ENCODE measurements at places on chromosomes 13 and 19.

DNA sequence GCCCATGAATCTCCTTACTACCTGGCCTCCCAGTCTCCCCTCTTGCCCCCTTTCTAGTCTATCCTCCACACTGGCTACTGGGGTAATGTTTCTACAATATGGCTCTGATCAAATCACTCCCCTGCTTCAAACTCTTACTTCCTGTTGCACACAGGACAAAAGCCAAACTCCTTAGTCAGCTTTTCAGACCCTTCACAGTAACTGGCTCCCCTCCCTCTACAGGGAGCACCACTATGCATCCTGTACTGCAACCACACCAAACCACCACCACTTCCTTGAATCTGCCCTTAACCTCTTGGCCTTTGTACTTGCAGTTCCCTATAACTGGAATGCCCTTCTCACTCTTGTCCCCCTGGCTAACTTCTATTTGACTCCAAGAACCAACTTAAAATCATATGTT, 32.2 kb downstream of the DEDD2 start:
- DNase-seq: no peak

DNA sequence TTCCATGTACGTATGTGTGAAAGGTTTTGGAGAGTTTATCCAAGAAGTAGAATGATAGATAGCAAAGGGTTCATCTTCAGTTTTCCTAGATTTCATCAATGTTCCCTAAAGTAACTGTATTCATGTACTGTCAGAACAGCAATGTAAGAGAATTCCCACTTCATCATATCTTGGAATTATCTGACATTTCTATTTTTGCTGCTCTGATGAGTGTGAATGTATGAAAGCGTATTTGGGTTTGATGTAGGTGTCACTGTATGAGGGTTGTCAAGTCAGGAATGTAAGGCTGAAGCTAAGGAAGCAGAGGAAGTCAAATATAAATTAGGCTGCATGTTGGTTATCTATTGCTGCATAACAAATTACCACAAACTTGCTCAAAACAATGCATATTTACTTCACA, 7.2 kb upstream of the KATNAL1 start:
- DNase-seq: no peak

DNA sequence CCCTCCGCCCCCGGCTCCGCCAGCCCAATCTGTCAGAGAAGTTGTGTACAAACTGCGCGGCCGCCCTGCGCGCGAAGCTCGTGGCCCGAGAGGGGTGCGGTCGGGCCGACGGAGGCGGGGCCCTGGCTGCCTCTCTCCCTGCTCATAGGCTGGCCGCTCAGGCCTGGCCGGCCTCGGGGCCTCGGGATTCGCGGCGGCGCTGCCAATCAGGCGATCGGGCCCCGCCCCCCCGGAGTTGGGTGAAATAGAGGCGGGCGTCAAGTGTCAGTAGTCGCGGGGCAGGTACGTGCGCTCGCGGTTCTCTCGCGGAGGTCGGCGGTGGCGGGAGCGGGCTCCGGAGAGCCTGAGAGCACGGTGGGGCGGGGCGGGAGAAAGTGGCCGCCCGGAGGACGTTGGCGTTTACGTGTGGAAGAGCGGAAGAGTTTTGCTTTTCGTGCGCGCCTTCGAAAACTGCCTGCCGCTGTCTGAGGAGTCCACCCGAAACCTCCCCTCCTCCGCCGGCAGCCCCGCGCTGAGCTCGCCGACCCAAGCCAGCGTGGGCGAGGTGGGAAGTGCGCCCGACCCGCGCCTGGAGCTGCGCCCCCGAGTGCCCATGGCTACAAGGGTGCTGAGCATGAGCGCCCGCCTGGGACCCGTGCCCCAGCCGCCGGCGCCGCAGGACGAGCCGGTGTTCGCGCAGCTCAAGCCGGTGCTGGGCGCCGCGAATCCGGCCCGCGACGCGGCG, at the start of gene KLF5:
TSS of gene KLF5 (plus strand) at position 270 of the 724 bp plus-strand sequence. CDS start at position 593, 323 bp downstream.
- DNase-seq: peak; percentile 81

DNA sequence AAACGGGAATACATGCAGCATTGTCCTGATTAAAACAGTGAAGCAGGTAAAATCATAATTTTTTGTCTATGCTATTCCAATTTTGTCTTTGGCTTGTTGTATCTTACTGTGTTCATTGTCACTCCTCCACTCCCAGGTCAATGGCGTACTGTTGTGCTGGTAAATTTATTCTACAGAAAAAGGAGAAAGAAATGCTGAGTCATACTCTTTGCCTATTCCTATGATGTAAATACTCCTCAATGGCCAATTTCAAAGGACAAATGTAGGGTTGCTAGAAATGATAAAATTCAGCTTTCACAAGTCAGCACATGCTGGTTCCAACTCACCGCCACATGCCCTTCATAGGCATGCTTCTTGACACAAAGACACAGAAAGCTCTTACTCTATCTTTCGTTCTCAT, 694.4 kb upstream of the PCDH20 start:
- no peak for DNase-seq

DNA sequence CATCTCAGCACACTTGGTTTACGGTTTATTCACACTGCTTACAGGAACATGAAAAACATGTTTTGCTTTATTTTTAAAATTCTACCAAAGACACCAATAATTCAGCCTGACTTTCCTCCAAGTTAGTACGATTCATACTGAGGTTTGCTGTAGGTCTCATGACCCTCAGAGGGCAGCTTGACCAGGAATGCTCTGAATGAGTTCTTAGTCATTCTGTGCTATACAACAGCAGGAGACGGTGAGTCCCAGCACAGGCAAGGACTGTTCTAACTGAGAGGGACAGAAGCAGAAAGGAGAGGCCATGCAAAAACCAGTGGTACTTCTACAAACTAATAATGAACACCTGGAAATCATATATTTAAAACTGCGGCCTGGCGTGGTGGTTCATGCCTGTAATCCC, 6.4 kb downstream of the GRTP1 start:
- DNase-seq: peak; percentile 55

DNA sequence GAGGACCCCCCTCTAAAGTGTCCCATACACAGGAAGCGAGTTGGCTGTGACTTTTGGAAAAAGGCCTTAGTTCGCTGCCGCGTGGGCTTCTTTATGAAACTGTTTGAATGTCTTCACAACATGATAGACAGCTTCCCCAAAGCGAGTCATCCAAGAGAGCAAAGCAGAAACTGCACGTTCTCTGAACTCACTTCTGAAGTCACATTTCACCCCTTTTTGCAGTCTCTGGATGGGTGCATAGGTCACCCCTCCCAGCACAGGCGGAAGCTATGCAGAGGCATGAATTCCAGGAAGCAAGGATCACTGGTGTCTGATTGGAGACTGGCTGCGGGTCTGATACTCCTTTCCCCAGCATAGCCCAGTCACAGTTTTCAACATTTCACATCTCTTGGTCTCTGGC, 10.6 kb downstream of the GPI start:
- DNase-seq: no peak

- no peak for DNase-seq
These were observed 2.3 kb downstream of the CEACAM18 start for GRCh38 chr19:51480590-51480989.

GRCh38 chr13:43939086-43939485, 59.4 kb downstream of the LACC1 start:
- no peak for DNase-seq

GRCh38 chr19:20247016-20247683, 80.1 kb downstream of the ZNF486 start:
- no peak for DNase-seq

DNA sequence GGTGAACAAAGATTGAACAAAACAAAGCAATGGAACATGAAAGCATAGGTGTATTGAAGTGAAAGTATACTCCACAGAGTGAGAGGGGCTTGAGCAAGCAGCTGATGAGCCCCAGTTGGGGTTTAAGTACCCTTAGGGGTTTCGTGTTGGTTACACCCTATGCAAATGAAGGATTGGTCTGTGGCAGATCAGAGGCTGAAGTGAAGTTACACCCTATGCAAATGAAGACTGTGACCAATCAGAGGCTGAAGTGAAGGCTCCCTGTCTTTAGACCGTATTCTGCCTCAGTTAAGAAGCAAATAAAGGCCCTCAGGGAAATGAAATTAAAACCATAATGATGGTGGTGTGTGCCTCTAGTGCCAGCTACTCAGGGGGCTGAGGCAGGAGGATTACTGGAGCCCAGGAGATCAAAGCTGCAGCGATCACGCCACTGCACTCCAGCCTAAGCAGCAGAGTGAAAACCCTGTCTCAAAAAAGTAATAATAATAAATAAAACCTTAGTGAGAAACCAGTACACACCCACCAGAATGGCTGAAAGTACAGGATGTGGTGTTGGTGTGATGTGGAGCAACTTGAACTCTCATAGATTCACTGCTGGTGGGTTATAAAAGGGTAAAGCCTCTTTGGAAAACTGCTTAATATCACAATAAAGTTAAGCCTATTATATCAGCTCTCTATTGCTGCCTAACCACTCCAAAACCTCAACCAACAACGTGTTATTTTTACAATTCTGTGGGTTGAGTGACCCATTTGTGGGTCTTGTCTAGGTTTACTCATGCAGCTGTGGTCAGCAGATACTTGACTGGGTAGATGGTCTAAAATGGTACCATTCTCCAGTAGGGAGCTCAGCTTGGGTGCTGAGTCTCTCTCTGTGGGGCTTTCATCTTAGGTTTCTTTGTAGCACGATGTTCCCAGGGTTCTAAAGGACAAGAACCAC, 12.8 kb upstream of the UPF3A start:
- no peak for DNase-seq

DNA sequence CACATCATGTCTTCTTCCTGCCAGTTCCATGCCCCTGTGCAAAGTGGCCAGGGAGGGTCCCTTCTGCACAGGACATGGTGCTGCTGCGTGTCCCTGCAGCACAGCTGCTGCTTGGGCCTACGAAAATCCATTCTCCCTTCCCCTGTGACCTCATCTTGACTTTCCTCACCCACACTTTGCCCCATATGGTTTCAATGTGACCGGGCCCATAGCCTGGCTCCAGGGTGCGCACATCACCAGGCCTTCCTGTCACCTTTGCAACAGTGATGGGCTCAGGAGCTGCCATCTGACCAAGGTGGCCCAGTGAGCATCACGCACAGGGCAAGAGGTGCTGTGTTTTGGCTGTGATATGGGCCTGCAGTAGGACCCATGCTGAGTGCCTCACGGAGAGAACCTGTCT, 10.8 kb downstream of the PPP1R12C start:
- DNase-seq: no peak

DNA sequence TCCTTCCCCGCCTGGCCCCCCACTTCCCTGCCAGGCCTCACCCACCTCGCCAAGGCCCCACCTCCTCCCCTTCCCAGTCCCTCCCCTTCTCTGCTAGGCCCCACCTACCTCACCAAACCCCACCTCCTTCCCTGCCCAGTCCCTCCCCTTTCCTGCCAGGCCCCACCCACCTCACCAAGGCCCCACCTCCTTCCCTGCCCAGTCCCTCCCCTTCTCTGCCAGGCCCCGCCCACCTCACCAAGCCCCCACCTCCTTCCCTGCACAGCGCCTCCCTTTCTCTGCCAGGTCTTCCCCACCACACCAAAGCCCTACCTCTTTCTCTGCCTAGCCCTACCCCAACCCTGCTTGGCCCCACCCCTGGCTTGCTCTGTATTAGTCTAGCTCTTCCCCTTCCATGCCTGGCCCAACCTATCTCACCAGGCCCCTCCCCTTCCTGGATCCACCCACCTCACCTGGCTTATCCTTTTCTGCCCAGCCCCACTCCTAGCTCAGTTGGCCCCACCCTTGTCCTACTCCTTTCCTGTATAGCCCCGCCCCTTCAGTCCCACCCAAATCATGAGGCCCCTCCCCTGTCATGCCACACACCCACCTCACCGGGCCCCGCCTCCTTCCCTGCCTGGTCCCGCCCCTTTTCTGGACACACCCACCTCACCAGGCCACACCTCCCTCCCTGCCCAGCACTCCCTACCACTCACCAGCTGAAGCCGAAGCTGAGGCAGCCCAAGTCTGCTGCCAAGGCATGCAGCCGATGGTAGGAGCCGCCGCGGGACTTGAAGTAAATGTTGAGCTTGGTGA, 16.2 kb downstream of the CERS1 start:
- DNase-seq: no peak

DNA sequence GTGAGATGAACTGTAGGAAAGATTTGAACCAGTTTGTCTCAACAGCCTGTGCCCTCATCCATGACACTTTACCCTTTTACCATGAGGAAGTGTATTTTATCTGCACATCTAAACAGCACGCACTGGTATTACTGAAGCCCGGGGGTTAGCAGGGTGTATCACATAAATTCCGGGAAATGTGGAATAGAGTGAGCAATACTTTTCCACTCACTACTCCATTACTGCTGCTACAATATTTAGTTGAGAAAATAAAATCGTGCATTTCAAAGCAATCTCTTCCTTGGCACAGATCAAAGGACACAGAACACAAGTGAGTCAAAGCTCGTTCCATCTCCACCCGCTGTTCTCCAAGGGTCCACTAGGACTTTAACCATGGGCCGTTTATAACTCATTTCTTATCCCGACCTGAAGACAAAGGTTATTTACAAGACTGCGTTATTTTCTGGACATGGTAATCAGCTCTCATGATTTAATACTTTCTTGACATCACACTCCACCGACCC, 35.2 kb downstream of the STK24 start:
- DNase-seq: no peak

- DNase-seq: no peak
These were observed 603 bp downstream of the GPALPP1 start for GRCh38 chr13:44989941-44990340.

- DNase-seq: no peak
These were observed 123.4 kb upstream of the RFC3 start for GRCh38 chr13:33694546-33694945.

- no peak for DNase-seq
These were observed 23.0 kb upstream of the MYO16 start for GRCh38 chr13:108606424-108606823.

GRCh38 chr13:85520445-85520844, 278.8 kb downstream of the SLITRK6 start:
- no peak for DNase-seq
